ENCODE measurements at places on chromosomes 13 and 19.
A peak's percentile ranks its signal among the peaks of the same experiment; 100 is the strongest.

DNA sequence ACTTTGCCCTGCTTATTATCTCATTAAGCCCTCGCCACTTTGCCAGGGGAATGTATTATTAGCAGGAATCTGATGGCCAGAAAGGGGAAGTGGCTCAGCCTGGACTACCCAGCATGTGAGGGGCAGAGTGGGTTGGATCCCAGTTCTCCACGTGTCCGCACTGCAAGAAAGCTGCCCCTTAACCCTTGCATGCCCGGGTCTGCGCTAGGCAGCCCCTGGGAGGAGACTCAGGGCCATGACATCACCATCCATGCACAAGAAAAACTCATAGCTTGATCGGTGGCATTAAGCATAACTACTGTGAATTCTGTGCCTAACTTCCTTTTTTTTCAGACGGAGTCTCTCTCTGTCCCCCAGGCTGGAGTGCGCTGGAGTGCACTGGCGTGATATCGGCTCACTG lies 8.9 kb downstream of the CACNG8 start:
- no peak for DNase-seq

DNA sequence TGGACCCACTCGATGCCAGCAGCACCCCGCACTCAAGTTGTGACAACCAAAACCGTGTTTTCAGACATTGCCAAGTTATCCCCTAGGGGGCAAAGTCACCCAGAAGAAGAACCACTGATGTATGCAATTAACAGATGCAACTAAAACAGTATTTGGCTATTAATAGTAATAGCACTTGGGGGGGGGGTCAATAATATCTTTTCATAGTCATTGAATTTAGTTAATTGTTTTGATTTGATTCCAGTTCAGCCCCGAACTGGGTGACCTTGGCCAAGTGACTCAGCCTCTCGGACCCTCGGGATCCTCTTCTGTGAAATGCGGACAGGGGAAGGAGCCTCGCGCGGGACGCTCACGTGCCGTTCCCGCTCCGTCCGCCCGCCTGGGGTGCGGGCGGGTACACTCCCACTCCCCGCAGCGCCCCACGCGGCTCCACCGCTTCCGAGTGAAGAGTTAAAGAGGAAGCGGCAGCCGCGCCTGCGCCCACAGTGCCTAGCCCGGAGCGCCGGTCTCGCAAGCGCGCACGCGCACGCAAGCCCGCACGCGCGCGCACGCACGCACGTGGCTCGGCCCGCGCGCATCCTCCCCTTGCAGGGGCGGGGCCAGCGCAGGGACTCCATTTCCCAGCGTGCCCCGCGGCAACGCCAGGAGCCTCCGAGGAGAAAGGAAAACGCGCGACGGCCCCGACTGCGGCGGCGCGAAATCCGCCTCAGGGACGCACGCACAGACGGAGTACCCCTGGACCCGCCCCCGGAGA lies 435 bp upstream of the DAZAP1 start:
- peak; percentile 95 for DNase-seq

DNA sequence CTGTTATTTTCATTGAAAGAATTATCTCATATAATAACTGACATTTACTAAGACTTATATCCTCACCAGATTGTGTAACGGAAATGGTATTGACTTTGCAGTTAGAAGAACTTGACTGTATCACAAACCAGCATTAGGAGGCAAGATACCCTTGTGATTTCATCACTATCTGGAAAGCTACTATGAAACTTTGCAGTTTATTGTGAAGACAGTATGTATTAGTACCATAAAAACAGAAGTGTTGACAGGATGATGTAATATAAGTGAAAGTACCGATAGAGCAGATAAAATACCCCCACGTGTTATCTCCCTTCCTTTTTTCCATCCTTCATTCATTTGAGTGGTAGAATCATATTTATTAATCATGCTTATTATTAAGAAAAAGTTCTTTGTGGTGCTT lies 365.7 kb upstream of the KLHL1 start:
- DNase-seq, result no peak

- DNase-seq, result no peak
These were observed 5.2 kb upstream of the ZNF836 start for GRCh38 chr19:52176574-52176973.

DNA sequence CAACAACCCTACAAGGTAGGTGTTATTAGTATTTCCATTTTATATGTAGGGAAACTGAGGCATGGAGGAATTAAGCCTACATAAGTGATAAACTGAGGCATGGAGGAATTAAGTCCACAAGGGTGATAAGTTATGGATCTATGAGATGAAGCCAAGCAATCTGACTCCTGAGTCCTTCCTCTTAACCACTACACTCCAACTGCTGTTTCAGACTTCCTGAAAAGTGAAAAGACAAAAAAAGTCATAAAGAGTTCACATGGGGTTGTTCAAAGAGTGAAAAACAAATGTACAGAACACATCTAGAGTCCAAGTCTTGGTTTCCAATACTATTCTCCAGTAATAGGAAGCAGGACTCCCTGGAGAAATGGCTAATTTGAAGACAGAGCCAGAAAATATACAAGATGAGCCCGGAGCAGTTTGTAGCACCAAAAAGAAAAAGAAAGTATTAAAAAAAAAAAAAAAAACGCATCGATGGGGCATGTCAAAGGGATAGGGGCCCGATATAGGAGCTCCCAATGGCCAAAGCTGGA lies 12.1 kb downstream of the CRYL1 start:
- no peak for DNase-seq

GRCh38 chr19:33350538-33351309 lies 22.8 kb upstream of the CEBPG start:
- DNase-seq, result no peak

Measured in hypothalamus (tissue), 51 donors.